ENCODE measurements at places on chromosomes 3 and 15. TPM values are rescaled to one million over a fixed set of nuclear protein-coding genes. Genes with fewer than 3 reads are reported as not detected.
A peak's percentile ranks its signal among the peaks of the same experiment; 100 is the strongest.

GRCh38 chr15:61025781-61026180 is 203.3 kb downstream of the RORA start:
- no peaks in the 10 kb centered on the region for H3K36me3 ChIP-seq
- H3K4me1 ChIP-seq = peaks cover 31% of the 10 kb centered on the region
- peak overlapping the region; percentile 44 for H3K27ac ChIP-seq
- no peak for DNase-seq
- no peak overlapping the region for H3K4me3 ChIP-seq
- H3K27me3 ChIP-seq = no peaks in the 10 kb centered on the region

- no peak overlapping the region for H3K4me3 ChIP-seq
- H3K27ac ChIP-seq = no peak overlapping the region
- no peak for DNase-seq
- peaks cover 64% of the 10 kb centered on the region for H3K27me3 ChIP-seq
- peaks cover 14% of the 10 kb centered on the region for H3K4me1 ChIP-seq
- H3K36me3 ChIP-seq = peaks cover 7% of the 10 kb centered on the region
These were observed 1.3 kb downstream of the CAMK2N2 start for GRCh38 chr3:184259878-184260723.

The ADIPOQ gene
- total RNA-seq = 2.7 TPM

DNA sequence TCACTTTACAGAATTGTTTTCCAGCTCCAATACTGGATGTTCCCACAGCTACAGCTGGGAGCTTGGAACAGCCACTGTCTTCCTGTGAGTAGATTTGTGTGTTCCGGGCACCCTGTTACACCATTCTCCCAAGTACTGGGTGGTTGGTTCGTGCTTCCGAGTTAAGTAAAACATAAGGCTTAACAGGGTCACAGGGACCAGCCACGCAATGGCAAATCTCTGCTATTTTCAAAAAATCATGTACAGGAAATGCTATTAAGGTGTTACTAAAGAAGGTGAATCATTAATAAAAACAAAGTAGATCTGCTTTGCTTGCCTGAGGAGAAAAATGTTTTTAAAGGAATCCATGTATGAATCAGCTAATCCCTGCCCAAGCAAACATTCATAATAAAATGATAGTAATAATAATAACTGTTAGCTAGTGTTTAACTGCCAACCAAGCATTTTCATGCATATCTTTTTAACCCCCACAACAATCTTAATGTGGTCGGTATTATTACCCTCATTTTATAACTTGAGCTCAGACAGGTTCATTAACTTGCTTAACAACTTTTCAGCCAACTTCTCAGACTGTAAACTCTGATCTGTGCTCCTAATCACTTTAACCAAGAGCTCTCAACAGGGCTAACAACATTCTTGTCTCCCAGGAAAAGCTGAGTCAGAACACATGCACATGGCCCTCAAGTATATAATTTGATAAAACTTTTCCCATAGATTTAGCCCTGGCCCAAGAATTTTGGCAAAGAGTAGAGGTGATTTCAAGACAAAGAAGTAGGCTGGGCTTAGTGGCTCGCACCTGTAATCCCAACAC is 2.7 kb upstream of the C2CD4A start:
- H3K4me1 ChIP-seq = peaks cover 20% of the 10 kb centered on the region
- DNase-seq = no peak
- no peak overlapping the region for H3K4me3 ChIP-seq
- H3K36me3 ChIP-seq = no peaks in the 10 kb centered on the region

The ELL3 gene
- total RNA-seq = 6.3 TPM

DNA sequence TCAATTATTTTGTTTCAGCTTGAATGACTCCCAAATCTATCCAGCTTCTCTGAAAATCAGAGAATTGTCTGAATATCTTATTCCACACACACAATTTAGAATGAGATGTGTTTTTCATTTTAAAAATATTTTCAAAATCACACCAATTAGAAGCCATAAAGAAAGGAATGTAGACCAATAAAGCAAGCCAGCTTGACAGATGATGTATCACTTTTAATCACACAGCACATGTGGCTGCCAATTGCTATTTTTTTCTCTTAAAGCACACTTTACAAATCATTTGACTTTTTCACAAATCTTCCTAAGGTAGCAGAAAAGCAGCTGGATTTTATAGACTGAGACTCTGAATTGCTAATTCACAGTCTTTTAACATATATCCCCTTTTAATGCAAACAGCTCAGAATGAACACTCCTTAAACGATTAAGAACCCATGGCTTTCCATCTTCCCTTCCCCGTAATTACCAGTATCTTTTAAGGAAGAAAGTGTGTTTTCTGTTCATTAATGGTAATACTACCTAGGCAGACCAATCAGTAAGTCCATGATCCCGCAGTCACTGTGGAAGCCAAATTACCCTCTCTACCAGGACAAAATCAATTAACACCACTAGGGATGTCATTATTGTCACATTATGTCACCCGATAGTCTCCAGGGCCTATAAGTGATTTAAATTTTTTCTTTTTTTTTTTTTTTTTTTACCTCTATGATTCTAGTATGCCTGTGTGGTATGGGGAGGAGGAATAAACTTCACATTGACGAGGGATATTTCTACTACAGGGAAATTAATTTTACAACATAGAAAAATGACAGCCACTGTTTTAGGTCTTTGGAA is 250.0 kb upstream of the VEPH1 start:
- no peaks in the 10 kb centered on the region for H3K36me3 ChIP-seq
- no peak overlapping the region for H3K27ac ChIP-seq
- no peak for DNase-seq
- no peak overlapping the region for H3K4me3 ChIP-seq
- no peaks in the 10 kb centered on the region for H3K4me1 ChIP-seq

GRCh38 chr3:196166741-196167140 is 44.5 kb downstream of the ZDHHC19 start:
- H3K4me1 ChIP-seq = peaks cover 16% of the 10 kb centered on the region
- H3K27ac ChIP-seq = no peak overlapping the region
- DNase-seq = no peak
- H3K4me3 ChIP-seq = no peak overlapping the region
- H3K27me3 ChIP-seq = no peaks in the 10 kb centered on the region

Measured in gastrocnemius medialis (tissue), 4 donors.